ENCODE measurements at places on chromosomes 1 and 21.

- DNase-seq, result no peak
Measured at GRCh38 chr1:53306168-53306567, 21.7 kb downstream of the LRP8 start.

DNA sequence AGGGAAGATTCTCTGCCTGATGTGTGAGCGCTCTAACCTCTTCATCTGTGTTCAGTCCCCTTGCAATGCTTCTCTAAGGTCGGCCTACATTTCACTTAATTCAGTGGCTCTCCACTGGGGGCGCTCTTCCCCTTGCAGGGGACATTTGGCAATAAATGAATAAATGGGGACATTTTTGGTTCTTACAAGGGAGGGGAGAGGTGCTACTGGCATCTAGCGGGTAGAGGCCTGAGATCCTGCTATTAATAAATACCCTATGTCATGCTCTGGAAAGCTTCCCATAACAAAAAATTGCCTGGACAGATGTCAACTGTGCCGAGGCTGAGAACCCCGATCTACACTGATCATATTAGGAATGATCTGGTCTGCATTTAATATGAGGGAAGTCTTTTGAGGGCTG is 25.9 kb upstream of the DNAJC11 start:
- DNase-seq, result peak; percentile 29

GRCh38 chr1:100347009-100347966 is 5.0 kb upstream of the CDC14A start:
- DNase-seq, result no peak

DNA sequence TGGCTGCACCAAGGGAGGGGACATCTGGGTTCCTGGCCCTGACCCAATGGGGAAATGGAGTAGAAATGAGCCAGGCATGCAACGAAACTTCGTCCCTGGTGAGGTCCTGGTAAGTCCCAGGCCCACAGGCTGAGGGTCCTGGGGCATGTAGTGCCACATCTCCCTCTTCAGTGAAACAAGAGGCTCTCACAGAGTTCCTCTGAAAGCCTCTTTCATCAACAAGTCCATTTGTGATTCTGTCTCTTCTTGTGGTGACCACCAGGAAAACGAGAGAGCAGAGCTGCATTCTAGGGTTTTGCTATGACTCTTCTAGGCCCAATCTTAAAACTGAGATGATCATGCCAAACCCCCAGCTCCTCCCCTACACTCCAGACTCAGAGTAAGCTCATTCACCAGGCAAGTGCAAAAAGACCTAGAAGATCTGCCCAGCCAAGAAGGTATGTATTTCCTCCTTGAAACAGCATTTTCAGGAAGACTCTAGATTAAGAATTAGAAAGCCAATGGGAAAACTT is 24.3 kb upstream of the RNF220 start:
- DNase-seq, result no peak

DNA sequence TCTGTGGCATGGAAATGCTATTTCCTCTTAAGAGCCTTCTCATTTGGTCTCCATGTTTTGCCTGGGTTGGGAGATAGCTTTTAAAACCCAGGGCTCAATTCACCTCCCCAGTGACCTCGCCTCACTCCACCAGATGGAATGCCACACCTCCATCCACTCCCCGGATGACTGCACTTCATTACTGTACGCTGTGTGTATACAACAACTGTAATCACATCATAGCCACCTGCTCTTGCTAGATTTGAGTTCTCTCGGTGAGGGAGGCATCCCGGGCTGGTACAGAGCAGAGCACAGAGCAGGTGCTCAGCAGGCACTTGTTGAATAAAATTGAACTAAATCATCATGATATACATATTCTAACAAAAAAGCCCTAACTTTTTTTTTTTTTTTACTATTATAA is 26.0 kb downstream of the SDE2 start:
- DNase-seq, result no peak

DNA sequence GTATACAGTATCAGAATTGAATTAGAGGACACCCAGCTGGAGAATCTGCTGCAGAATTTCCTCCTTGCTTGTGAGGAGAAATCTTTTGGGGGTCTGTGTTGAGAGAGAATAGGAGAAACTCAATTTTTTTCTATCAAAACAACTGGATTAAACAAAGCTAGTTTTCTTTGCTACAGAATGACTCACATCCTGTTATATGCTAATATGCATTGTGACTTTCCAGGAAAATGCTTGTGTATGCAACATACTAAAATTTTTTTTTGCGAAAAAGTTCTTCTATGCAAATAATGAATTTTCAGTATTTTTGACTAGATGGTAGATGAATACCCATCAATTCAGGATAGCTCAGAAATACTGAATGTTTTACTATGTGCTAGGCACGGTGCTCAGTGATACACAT is 2.2 kb downstream of the VAMP4 start:
- DNase-seq, result no peak

DNA sequence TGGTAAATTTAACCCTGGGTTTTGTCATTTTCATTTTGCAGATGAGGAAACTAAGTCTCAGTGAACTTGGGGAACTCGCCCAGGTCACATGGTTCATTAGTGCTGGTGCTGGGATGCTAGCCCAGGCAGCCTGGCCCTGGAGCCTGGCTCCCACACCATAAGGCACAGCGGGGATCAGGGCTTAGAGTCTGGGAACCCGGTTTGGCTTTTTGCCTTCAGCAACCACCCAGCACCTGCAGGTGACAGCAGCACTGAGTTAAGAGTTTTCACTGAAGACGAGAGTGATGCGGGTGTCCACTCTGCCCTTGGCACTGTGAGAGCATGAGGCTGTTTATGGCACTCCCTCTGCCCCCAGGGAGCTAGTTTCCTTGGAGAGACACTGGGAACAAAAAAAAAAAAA is 18.4 kb upstream of the CD101 start:
- no peak for DNase-seq

GRCh38 chr1:66182551-66183178 is 351.3 kb upstream of the SGIP1 start:
- no peak for DNase-seq

DNA sequence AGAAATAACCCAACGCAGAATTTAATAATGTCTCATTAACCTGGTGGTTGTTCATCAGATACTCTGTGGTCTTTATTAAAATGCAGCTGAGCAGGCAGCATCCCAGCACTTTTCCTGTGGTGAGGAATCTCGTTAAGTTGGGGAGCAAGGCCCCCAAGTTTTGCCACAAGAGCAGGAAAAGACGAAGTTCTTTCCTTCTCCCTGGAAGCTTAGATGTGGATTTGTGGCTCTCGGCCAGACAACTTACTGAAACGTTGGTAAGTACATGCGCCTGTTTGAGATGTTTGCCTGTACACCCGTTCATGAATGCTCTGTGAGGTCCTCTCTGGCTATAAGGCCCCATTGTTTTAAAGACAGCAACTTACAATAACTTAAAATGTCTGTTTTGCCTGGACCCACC is 34.3 kb upstream of the PDE9A start:
- DNase-seq, result no peak

DNA sequence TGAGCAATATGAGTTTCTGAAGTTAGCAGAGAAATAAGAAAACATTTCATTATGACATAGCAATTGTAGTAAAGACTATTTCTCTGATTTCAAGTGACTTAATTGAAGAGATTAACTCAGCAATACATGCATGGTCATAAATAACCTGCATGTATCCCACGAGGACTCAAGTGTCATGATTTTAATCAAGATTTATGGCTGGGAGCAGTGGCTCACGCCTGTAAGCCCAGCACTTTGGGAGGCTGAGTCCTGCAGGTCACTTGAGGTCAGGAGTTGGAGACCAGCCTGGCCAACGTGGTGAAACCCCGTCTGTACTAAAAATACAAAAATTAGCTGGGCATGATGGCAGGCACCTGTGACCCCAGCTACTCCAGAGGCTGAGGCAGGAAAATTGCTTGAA is 311.9 kb upstream of the PLD5 start:
- DNase-seq, result no peak

DNA sequence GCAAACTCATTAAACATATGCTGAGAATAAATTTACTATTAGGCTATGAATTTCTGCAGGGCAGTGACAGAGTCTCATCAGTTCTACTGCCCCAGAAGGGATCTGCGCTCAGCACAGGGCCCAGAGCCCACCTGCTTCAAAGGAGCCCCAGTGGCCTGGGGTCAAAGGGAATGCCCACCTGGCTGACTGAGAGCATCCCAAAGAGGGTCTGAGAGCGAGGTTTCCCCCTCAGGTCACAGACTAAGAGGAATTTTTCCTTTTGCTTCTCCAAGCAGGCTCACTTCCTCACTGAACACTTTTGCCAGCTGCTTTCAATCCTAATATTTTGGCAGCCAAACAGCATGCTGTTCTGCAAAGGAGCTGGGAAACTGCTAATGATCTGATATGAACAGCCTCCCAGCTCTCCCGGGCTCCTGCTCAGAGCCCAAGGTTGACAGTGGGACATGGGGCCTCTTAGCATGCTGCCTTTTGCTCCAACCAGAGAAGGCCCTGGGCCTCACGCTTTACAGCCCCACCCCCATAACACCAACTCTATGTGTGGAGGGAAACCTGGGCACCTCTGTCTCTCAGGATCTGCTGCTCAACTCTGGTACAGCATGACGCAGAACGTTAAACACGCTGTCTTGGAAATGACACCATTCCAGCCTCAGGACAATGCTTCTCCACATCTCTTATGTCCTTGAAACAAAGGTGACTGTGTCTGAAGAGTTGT is 70.7 kb upstream of the SYT6 start:
- DNase-seq, result no peak

- DNase-seq, result no peak
Measured at GRCh38 chr1:117011334-117011733, 9.8 kb downstream of the CD101 start.

- DNase-seq, result no peak
Measured at GRCh38 chr1:218209351-218209861, 75.7 kb upstream of the RRP15 start.

DNA sequence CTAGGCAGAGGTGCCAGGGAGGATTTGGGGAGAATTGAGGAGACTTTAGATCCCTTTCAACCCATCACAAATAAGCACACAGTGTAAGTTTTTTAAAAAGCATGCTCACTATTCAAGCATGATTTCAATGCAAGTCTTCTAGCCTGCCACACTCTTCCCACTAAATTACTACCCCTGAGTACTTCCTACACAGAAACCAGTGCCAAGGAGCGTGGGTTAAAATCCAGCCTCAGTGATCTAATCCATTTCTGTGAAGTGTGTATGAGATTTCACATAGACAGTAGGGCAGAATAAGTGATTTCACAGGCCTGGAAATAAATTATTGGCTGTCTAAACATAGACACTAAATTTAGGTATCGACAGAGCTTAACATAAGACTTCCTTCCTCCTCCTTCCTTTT is 142.9 kb upstream of the ATP1B1 start:
- no peak for DNase-seq

GRCh38 chr1:2027961-2028583 is 8.9 kb downstream of the GABRD start:
- DNase-seq, result no peak

- no peak for DNase-seq
Measured at GRCh38 chr21:42286416-42286815, 28.8 kb downstream of the TFF3 start.

GRCh38 chr1:15056515-15057285 is 96.8 kb upstream of the TMEM51 start:
- no peak for DNase-seq

- no peak for DNase-seq
Measured at GRCh38 chr1:41716188-41717130, 202.3 kb downstream of the HIVEP3 start.

GRCh38 chr1:66357478-66358197 is 176.3 kb upstream of the SGIP1 start:
- DNase-seq, result no peak

All from activated gamma-delta T cell treated with anti-CD3 and anti-CD28 coated beads, Interleukin-2, amount 50 U/mL, for 16 hours (primary cell).